ENCODE measurements at places on chromosomes 16 and 17. TPM values are rescaled to one million over a fixed set of nuclear protein-coding genes. Genes with fewer than 3 reads are reported as not detected.

HOXB13 gene
- 0.05 TPM for total RNA-seq

PIK3R5 gene
- 2.0 TPM for total RNA-seq

NACA2 gene
- not detected for total RNA-seq

KCNG4 gene
- total RNA-seq: not detected

NPW gene
- total RNA-seq: not detected

CCL2 gene
- 42.3 TPM for total RNA-seq

KRT40 gene
- total RNA-seq: not detected

ST6GALNAC1 gene
- 1.9 TPM for total RNA-seq

ABCC3 gene
- total RNA-seq: 1.9 TPM

TNFRSF17 gene
- total RNA-seq: not detected

ANKRD40CL gene
- not detected for total RNA-seq

CCL13 gene
- total RNA-seq: 0.97 TPM

CCL17 gene
- not detected for total RNA-seq

PDILT gene
- not detected for total RNA-seq

Data from cardiac septum (tissue), 1 donor.